Fibroblast of villous mesenchyme (primary cell): ENCODE measurements at places on chromosomes 4 and X. TPM values are rescaled to one million over a fixed set of nuclear protein-coding genes. Genes with fewer than 3 reads are reported as not detected.

Gene ERCC6L
- 2.3 and 5.6 TPM in 2 replicates for total RNA-seq

Gene CCDC158
- under 0.01 and 0.43 TPM in 2 replicates for total RNA-seq

Gene NUDT11
- 7.4 and 12.1 TPM in 2 replicates for total RNA-seq

- peak; percentile 83 for DNase-seq
Observed at GRCh38 chr4:80184053-80184824, 13.1 kb upstream of the PRDM8 start.

GRCh38 chrX:11172415-11172814 is 61.3 kb downstream of the HCCS start:
- no peak for DNase-seq

GRCh38 chrX:153443476-153444332 is 2.2 kb downstream of the TREX2 start:
- DNase-seq: no peak

- DNase-seq: no peak
Observed at GRCh38 chr4:3073158-3074077, 920 bp downstream of the HTT-AS start.

DNA sequence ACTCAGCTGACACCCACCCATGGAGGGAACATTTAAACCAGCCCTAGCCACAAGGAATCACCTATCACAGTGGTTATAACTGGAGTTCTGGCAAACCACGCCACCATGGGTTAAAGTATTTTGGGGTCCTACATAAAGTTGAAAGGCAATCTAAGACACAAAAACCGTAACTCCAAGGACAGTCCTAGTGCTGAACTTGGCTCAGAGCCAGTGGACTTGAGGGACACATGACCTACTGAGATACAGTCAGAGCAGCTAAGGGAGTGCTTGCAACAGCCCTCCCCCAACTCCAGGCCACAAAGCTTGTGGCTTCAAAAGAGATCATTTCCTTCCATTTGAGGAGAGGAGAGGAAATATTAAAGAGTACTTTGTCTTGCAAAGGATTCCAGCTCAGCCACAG is 300.5 kb downstream of the FGF13 start:
- DNase-seq: no peak

DNA sequence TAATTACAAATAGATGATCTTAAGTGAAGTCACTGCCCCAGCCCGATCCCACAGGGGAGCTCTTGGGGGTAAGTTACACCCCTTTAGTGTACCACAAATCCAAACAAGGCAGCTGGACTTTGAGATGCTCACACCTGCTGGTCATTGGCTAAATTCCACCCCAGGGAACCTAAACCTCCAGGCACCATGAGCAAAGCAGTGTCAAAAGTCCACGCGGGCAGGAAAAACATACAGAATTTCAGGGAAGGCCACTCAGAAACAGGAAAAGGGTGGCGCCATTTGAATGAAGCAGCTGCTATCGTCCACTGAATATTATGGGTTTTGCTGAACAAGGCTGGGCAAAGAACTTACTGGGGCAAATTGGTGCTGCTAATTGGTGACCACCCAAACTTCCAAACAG is 30.9 kb downstream of the SUPT20HL1 start:
- no peak for DNase-seq

DNA sequence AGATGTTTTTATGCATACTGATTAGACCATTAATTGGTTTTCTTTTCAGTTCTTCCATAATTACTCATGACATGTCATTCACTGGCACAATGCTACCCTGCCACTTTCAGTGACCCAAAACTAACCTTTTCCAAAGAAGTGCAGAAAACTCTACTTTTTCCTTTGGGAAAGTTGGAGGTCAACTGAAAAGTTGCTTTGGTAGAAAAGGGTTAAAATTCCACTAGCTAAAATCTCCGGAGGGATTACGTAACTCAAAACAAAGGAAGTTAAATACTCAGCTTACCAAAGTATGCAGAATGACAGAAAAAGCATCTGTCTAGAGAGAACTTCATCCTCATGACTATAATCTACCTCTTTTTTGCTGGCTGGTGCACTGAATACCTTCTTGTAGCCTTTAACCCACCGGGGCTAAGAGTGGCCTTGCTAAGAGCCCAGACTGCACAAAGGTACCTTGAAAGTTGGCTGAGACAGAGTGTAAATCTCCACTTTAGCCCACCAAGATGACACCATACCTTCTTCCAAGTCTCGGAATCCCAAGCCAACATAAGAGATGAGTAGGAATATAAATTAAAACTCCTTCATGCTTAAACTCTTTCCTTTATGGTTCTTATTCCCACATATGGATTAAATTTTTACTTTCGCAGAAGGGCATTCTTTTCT is 1099.5 kb upstream of the INTU start:
- DNase-seq: peak; percentile 11

DNA sequence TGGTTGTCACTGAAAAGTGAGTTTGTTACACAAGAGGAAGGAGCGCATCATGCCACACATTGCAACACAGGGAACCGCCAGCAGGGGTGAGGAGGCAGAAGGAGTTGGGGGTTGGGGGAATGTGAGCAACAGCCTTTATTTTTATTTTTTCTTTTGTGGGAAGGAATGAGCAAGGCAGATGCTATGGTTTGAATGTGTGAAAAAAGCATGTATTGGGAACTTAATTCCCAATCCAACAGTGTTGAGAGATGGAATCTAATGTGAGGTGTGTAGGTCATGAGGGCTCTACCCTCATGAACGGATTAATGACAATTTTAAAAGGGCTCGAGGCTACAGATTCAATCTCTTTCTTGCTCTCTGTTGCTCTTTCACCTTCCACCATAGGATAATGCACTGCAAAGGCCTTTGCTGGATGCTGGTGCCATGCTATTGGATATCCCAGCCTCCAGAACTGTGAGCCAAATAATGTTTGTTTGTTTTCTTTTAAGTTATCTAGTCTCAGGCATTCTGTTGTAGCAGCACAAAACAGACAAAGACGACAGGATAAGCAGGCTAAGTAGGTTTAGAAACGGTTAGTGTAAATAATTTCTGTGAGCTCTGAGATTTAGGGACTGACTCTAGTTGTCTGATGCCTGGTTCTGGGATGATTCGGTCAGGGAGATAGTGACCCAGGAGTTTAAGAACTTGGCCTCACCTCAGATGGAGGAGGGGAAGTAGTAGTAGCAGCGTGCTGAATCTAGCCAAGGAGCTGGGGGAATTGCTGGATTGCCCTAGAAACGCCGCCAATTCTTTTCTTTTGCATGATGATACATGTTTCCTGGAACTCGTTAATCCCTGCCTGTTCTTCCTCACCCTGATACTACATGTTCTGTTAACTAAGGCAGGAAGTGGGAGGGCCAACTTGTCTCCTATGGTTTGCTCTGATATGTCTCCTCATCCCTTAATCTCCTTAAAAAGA is 156.6 kb upstream of the CTSO start:
- peak; percentile 45 for DNase-seq
